ENCODE measurements at places on chromosomes 12 and 14.

- DNase-seq, result no peak
Measured at GRCh38 chr14:77071938-77072388, 26.1 kb upstream of the CIPC start.

GRCh38 chr12:60415351-60415750, 819.5 kb downstream of the SLC16A7 start:
- no peak for DNase-seq

GRCh38 chr12:41988715-41989114, 156.0 kb downstream of the GXYLT1 start:
- no peak for DNase-seq

- DNase-seq, result no peak
Measured at GRCh38 chr14:22465201-22465840, 123.7 kb downstream of the DAD1 start.

GRCh38 chr12:115088328-115088994, 404.5 kb upstream of the TBX3 start:
- DNase-seq, result no peak

Measured in activated T-helper 1 cell treated with anti-CD3 and anti-CD28 coated beads, Interleukin-2, amount 50 U/mL, for 16 hours (primary cell).